NCI-H2029 treated with DMSO at 0.1 percent for 48 hours (cell line): ENCODE measurements at places on chromosomes 2 and 18.

- no peak for DNase-seq
Observed at GRCh38 chr18:27942706-27943105, 234.2 kb downstream of the CDH2 start.

GRCh38 chr2:54061272-54061671 lies 54.1 kb upstream of the ACYP2 start:
- DNase-seq, result no peak

- DNase-seq, result no peak
Observed at GRCh38 chr2:127873707-127874303, 12.0 kb downstream of the AMMECR1L start.

DNA sequence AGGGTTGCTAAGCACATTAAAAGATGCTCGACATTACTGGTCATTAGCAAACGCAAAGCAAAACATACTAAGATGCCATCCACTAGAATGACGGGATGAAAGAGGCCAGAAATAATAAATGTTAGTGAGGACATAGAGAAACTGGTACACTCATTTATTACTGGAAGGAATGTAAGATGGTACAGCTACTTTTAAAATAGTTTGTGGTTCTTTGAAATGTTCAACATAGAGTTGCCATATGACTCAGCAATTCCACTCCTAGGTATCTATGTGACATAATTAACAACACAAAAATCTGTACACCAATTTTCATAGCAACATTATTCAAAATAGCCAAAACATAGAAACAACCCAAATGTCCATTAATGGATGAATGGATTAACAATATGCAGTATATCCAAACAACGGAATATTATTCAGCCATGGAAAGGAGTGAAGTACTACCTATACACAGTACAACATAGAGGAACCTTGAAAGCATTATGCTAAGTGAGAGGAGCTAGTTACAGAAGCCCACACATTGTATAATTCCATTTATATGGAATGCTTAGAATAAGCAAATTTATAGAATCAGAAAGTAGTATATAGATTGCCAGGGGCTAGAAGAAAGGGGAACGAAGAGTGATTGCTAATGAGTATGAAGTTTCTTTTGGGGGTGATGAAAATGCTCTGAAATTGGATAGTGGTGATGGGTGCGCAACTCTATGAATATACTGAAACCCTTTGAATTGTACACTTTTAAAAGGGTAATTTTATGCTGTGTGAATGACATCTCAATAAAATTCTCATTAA lies 61.9 kb upstream of the IL1R1 start:
- DNase-seq, result no peak

DNA sequence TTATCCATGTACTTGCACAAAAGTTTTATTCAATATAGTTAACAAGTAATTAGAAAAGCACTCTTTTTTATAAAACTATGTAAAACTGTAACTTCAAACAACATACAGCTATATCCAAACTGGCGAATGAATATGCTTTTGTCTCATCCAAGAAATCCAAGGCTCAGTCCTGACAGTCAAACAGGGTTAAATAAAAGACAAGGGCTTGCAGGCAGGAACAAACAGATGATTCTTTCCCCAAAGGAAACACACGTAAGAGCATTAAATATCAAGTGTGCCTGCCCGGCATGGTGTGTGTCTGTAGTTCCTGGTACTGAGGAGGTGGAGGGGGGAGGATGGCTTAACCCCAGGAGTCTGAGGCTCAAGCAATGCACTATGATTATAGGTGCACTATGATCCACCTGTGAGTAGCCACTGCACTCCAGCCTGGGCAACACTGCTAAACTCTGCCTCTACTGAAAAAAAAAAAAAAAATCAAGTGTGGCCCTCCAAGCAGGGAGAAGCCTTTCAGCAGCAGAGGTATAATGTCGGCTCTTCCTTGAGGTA lies 171.3 kb downstream of the DLGAP1 start:
- no peak for DNase-seq
